ENCODE measurements at places on chromosomes 6 and 20.

DNA sequence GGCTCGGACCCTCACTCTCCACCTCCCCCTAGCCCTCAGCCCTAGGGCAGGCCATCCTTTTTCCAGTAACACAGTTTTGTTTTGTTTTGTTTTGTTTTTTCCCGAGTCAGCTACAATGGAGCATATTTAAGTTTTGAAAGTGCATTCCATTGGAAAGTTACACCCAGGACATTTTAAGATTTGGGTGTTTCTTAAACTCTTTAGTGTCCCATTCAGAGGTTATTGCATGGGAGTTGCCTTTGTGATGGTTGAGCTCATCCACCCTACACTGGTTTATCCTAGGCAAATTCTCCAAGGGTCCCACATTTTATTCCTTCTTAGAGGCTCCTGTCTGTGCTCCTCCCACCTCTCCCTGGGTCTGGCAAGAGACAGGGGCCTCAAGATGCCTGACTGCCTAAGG is 58.9 kb downstream of the THBS2 start:
- no peak for DNase-seq

DNA sequence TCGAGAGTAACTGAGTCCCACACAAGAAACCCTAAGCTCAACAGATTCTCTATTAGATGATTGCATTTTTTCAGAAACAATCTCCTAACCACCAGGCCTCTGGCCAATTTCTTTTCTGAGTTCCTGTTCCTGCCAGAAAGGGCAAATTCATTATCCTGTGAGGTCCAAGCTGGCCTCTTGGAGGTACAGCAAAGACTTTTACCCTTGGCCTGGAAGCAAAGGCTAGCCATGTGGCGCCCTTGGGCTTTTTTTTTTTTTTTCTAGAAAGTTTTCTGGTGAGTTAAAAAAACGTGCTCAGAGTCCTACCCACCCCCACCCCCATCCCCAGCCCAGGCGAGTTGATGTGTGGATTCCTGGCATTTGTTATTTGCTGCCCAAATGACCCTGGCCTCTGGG is 59.0 kb upstream of the EEF1A1 start:
- DNase-seq = peak; percentile 57

GRCh38 chr6:167338541-167339117 is 13.7 kb downstream of the TTLL2 start:
- DNase-seq = peak; percentile 5

DNA sequence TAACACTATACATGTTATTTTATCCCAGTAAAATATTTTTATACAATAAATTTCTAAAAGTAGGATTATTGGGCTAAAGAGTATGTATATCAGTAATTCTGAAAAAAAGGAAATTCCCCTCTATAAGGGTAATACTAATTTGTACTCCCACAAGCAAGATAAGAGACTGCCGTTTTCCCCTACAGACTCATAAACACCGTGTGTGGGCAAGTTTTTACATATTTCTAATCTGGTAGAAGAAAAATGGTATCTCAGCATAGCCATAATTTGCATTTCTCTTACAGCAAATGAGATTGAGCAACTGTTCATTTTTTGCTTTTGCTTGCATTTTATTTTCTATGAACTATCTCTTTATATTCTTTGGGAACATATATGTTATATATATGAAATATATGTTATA is 26.0 kb upstream of the MYMX start:
- peak; percentile 13 for DNase-seq

- no peak for DNase-seq
These were observed 34.1 kb upstream of the SLCO4A1 start for GRCh38 chr20:62608218-62608565.

GRCh38 chr6:108492131-108492766 is 68.5 kb upstream of the FOXO3 start:
- peak; percentile 41 for DNase-seq

DNA sequence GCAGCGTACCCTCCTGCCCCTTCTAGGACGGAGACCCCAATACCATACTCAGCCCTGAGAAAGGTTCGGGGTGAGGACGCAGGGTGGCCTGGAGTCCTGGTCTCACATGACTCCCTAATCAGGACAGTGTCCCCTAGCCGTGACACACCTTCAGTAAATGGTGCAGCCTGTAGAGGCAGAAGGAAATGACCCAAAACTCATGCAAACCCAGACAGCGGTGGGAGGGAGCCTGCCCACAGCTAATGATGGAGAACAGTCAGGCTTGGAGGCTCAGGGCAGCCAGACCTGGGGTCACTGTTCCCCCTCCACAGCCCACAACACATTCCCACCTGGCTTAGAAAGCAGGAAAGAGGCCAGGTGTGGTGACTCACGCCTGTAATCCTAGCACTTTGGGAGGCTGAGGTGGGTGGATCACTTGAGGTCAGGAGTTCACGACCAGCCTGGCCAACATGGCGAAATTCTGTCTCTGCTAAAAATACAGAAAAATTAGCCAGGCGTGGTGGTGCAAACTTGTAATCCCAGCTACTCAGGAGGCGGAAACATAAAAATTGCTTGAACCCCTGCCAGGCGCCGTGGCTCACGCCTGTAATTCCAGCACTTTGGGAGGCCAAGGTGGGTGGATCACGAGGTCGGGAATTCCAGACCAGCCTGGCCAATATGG is 8.8 kb upstream of the HMGA1 start:
- DNase-seq = no peak

- no peak for DNase-seq
These were observed 53.4 kb downstream of the EDN1 start for GRCh38 chr6:12343440-12344162.

DNA sequence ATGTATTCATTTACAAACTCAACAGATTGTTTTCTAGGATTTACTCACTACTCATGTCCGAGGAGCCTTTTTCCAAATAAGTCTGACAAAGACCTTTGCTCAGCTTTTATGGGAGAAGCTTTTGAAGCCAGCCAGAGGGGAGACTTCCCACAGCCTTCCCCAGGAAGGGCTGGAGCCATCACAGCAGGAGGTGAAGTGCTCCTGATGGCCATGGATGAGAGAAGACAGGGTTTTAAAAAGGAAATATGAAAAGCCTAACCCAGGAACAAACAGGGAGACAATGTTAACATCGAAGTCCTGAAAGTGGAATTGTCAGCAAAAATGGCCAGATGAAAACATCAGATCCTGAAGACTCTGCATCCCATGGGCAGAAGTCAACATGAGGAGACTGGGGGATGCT is 11.6 kb upstream of the TAGAP start:
- no peak for DNase-seq

DNA sequence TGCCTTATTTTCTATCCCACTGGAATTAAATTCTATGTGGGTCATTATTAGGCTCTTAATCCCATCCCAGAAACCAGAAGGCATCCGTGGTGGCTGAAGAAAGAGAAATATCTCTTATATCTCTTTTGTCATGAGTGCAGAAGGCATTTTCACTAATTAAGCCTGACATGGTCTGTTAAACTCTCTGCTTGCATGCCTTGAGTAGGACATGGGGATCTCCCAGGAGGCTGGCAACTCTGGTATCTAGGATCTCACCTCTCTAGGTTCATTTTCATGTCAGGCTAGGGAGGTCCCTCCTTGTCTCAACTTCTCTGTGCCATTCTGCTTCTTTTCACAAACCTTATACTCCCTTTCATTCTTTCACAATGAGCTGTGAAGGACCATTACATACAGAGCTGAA is 25.3 kb upstream of the GPR63 start:
- DNase-seq = no peak

GRCh38 chr6:36297511-36297910 is 27.7 kb downstream of the PNPLA1 start:
- DNase-seq = no peak

- no peak for DNase-seq
These were observed 66.8 kb downstream of the NUDT3 start for GRCh38 chr6:34325633-34326032.

GRCh38 chr6:119303164-119303887 is 46.2 kb downstream of the MAN1A1 start:
- DNase-seq = no peak

DNA sequence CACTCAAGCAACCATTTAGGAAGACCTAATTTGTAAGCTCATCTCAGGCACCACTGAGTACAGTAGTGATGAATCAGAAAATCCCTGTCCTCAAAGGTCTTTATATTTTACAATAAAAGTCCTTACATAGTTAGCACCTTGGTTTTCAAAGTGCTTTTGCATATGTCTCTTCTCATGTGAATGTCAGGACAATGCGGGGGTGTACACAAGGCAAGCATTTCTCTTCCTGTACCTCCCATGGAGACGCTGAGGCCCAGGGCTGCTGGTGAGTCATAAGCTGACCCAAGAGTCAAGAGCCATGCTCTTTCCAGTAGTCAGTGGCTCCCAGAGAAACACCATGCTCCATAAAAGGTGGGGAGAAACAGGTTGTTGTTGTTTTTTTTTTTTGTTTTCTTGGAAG is 174.0 kb downstream of the GJA10 start:
- DNase-seq = peak; percentile 83

DNA sequence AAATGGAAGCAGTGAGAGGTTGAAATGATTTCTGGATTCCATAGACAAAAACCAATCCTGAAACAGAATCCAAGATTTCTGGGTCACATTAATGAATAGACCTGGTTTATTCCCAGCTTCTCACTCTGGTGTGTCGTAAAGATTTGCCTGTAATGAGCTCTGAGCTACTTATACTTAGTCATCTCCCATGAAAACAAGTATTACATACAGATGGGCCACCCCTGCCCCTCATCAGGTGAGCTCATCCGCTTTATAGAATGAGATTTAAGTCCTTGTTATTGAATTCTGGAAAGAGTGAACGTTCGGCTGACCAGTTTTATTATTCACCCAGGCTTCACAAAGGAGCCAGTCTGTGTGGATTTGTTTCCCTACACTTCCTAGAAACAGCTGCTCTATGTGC is 47.1 kb upstream of the TMEM181 start:
- no peak for DNase-seq

GRCh38 chr6:111870051-111870741 is 3.1 kb downstream of the FYN start:
- DNase-seq = peak; percentile 42

DNA sequence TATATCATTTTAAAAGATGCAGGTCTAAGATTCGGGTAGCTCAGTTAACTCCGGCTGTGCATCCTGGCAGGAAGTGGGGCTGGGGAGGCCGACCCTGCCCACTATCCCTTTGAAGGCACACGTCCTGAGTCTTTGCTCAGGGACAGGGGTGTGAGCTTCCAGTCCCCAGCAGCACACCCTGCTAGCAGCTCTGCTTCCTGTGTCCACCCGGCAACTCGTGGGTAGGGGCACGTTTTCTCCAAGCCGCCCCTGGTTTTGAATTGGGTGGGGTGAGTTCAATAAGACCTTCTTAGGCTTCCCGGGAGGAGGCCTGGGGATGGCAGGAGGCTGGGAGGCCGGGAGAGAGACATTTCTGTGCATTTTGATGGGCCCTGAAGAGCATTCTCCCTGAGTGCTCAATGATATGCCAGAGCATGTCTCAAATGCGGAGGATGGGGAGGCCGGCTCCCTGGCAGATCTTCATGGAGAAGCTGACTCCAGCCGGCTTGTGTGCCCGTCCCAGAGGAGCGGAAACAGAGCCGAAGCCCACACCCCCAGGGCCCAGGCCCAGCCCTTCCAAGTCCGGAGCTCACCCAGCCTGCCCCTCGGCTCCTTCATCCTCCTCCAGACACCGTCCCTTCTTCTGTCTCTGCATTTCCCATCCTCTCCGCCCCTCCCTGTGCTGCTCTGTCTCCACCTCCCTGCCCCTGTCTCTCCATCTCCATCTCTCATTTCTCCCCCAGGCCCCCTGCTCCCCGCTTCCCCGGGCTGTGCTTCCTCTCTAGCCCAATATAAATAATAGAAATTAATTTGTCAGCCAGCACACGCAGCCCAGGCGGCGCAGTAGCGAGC is 36.3 kb upstream of the ZFAND3 start:
- DNase-seq = no peak

DNA sequence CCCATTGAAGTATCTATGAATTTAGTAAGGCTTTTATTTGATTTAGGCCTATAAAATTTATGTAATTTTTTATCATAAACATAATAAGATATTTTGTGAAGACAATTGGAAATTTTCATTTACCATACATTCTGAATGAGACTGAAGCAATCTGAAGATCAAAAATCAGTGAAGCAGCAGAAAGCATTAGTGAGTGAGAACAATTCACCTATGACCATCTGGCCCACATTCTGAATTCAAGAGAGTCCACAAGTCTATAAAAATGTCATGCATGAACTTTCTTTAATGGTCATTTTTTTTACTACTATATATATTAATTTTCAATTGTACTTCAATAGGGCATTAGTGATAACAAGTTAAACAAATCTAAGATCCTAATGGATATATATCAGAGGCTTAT is 1026.6 kb upstream of the MAP3K7 start:
- DNase-seq = no peak

DNA sequence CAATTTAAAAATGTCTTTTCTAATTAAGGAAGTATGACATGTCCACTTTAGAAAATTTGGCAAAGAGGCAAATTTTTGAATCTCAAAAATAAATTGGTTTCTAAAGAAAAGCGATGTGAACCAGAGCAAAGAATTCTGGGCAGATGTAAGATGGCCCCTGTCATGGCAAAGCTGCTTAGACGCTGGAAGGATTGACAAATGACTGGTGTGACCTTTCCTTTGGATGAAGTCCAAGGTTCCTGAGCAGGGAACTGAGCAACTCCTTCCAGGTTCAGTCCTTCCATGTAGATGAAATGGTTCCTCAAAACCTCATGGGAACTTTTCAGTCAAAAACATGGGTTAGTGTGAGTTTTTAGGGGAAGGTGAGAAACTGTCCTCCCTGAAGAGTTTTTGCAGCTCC is 25.1 kb downstream of the BRPF3 start:
- DNase-seq = peak; percentile 30

DNA sequence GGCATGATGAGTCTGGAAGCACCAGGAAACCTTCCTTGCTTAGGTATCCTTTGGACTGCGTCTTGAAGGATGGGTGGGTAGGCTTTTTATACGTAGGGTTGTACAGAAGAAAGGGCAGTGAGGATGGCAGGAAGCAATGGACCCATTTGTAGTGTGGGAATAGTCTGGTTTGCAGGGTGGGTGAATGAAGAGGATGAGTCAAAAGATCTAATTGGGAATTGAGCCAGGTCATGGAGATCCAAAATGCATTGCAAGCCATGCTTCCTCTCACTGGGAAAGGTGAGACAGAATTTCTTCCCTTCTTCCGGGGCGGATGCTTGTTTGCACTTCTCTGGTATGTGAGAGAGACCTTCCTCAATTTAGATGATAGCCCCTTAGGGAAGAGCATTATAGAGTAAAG is 10.1 kb upstream of the BTBD3 start:
- DNase-seq = no peak

DNA sequence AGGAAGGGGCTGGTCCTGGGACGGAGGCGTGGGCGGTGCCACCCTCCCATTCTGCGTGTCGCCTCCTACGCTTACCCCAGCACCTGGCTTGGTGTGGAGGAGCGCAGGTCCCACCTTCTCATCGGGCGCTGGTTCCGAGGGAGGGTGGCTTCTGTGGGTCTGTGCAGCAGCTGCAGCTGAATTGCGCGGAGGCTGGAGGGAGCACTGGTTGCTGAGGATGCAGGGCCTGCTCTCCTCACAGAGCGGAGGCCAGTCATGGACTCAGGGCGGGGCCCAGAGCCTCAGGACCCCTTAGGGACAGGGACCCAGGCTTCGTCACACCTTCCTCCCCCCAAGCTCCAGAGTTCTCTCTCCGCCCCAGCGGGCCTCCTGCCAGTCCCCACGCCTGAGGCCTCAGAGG is 127.8 kb upstream of the MAP3K4 start:
- no peak for DNase-seq

GRCh38 chr20:40238511-40238910 is 450.5 kb downstream of the MAFB start:
- no peak for DNase-seq

GRCh38 chr6:45956176-45956575 is 59.5 kb downstream of the CLIC5 start:
- DNase-seq = no peak
